Melanocyte of skin (primary cell): ENCODE measurements at places on chromosomes 2 and 18. TPM values are rescaled to one million over a fixed set of nuclear protein-coding genes. Genes with fewer than 3 reads are reported as not detected.

The PNO1 gene
- 12.0 and 21.8 TPM in 2 replicates for total RNA-seq

The TGOLN2 gene
- 84.6 and 94.7 TPM in 2 replicates for total RNA-seq

The ANKRD30B gene
- total RNA-seq = 3.1 and 8.0 TPM in 2 replicates

The TMEM131 gene
- total RNA-seq = 26.5 and 32.0 TPM in 2 replicates

The COL6A3 gene
- total RNA-seq = 0.69 and 47.6 TPM in 2 replicates

The HOXD8 gene
- 2.7 and 8.2 TPM in 2 replicates for total RNA-seq
